Activated naive CD8-positive, alpha-beta T cell treated with anti-CD3 and anti-CD28 coated beads, Interleukin-2, amount 10 ng/mL, durations not matched to agents 7 days and 5 days (primary cell): ENCODE measurements at places on chromosomes 13 and 19. TPM values are rescaled to one million over a fixed set of nuclear protein-coding genes. Genes with fewer than 3 reads are reported as not detected.

GRCh38 chr19:1263188-1263587 is 5.9 kb upstream of the CIRBP start:
- peaks cover 6% of the 10 kb centered on the region for H3K36me3 ChIP-seq
- H3K27ac ChIP-seq, result peak overlapping the region; percentile 85
- H3K4me1 ChIP-seq, result peaks cover 35% of the 10 kb centered on the region
- no peak for DNase-seq

FFAR1 gene
- not detected for total RNA-seq

- no peaks in the 10 kb centered on the region for H3K27me3 ChIP-seq
- H3K4me1 ChIP-seq, result no peaks in the 10 kb centered on the region
- no peak for DNase-seq
- H3K4me3 ChIP-seq, result no peak overlapping the region
- H3K27ac ChIP-seq, result no peak overlapping the region
These were observed 412.5 kb downstream of the OXGR1 start for GRCh38 chr13:96581741-96582140.

- H3K4me3 ChIP-seq, result no peak overlapping the region
- H3K27ac ChIP-seq, result no peak overlapping the region
- no peaks in the 10 kb centered on the region for H3K27me3 ChIP-seq
- peaks cover 3% of the 10 kb centered on the region for H3K4me1 ChIP-seq
- no peak for DNase-seq
- H3K36me3 ChIP-seq, result no peaks in the 10 kb centered on the region
These were observed 11.5 kb downstream of the BEST2 start for GRCh38 chr19:12763100-12763499.

ATP4B gene
- total RNA-seq, result not detected

GRCh38 chr19:18603958-18604819 is 2.4 kb downstream of the CRLF1 start:
- no peaks in the 10 kb centered on the region for H3K36me3 ChIP-seq
- no peak for DNase-seq
- H3K4me3 ChIP-seq, result no peak overlapping the region
- no peak overlapping the region for H3K27ac ChIP-seq
- peaks cover 64% of the 10 kb centered on the region for H3K27me3 ChIP-seq

DNA sequence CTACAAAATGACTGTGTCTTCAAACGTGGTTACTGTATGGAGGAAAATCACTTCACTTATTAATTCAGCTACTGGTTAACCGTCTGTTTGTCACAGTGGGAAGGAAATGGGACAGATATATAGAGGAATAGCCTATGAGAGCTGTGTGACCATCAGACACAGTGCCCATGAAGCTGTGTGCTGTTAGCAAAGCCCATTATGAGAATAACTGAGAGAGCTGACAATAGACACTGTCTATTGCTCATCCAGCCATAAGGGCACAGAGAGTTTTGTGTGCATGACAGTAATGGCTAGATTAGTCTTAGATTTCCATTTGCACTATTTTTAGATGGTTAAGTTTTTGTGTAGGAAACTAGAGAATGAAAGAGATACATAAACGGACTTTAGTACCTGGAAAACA is 64.1 kb upstream of the POSTN start:
- H3K27me3 ChIP-seq, result no peaks in the 10 kb centered on the region
- no peak for DNase-seq
- no peak overlapping the region for H3K27ac ChIP-seq
- no peaks in the 10 kb centered on the region for H3K4me1 ChIP-seq
- H3K36me3 ChIP-seq, result no peaks in the 10 kb centered on the region
- H3K4me3 ChIP-seq, result no peak overlapping the region

GRCh38 chr13:30773561-30773960 is 38.2 kb downstream of the ALOX5AP start:
- H3K27me3 ChIP-seq, result peaks cover 3% of the 10 kb centered on the region
- no peak for DNase-seq

FREM2 gene
- total RNA-seq, result not detected

GRCh38 chr13:82713687-82714405 is 1168.4 kb downstream of the SLITRK1 start:
- no peak overlapping the region for H3K27ac ChIP-seq
- no peak for DNase-seq
- no peak overlapping the region for H3K4me3 ChIP-seq
- H3K36me3 ChIP-seq, result no peaks in the 10 kb centered on the region

DNA sequence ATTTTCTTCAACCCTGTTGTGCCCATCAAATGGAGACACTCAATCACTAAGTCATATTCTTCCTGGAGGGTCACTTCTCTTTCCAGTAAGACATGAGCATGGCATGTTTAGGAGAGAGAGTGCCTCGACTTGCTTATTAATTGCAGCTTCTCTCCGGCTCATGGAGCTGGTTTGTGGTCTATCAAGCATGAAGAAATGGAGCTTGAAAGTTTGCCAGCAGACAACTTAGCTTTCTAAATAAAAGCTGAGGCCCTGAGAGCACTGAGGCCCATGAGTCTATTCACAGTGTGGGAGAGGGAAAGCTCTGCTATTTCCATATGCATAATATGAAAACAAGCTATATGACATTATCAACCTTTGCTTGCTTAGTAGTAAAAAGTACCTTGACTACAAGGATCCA is 378.5 kb downstream of the FGF9 start:
- H3K27me3 ChIP-seq, result no peaks in the 10 kb centered on the region
- no peak overlapping the region for H3K27ac ChIP-seq
- peaks cover 10% of the 10 kb centered on the region for H3K4me1 ChIP-seq

DNA sequence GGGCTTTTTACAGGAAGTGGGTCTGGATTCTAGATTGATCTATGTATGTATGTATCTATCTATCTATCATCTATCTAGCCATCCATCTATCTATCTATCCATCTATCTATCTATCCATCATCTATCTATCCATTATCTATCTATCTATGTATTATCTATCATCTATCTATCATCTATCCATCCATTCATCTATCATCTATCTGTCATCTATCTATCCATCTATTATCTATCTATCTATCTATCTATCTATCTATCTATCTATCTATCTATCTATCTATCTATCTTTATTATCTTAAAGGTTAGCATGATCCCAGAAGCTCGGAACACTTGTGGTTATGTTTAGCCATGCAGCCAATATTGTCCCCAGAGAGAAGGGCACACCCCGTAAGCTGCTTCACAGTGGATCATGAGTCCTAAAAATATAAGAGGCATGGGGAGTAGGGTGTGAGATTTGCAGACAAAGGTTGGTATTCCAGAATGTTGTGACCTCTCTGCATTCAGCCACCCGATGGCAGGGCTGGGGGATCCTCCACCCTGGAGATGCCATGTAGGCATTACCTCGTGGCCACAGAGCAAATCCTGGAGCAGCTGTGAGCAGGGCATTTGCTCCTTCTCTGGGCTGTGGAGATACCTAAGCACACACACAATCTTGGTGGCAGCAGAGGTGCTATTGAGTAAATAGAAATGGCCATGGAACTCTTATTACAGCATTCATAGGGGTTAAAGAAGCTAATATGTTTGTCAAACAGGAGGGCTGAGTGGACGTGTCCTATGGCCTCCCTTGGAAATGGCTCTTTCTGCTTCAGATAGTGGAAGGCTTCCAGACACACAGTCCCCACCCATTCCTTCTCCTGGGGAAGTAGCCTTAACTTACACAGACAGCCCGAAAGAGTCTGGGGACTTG is 310.0 kb upstream of the TSHZ3 start:
- no peak overlapping the region for H3K4me3 ChIP-seq
- DNase-seq, result no peak
- no peaks in the 10 kb centered on the region for H3K36me3 ChIP-seq
- no peaks in the 10 kb centered on the region for H3K4me1 ChIP-seq
- H3K27ac ChIP-seq, result no peak overlapping the region
- peaks cover 2% of the 10 kb centered on the region for H3K27me3 ChIP-seq

HCN2 gene
- total RNA-seq, result 1.2 TPM

GRCh38 chr19:6055013-6055795 is 55.1 kb downstream of the RFX2 start:
- H3K36me3 ChIP-seq, result peaks cover 5% of the 10 kb centered on the region
- peaks cover 3% of the 10 kb centered on the region for H3K4me1 ChIP-seq
- no peak overlapping the region for H3K4me3 ChIP-seq

DNA sequence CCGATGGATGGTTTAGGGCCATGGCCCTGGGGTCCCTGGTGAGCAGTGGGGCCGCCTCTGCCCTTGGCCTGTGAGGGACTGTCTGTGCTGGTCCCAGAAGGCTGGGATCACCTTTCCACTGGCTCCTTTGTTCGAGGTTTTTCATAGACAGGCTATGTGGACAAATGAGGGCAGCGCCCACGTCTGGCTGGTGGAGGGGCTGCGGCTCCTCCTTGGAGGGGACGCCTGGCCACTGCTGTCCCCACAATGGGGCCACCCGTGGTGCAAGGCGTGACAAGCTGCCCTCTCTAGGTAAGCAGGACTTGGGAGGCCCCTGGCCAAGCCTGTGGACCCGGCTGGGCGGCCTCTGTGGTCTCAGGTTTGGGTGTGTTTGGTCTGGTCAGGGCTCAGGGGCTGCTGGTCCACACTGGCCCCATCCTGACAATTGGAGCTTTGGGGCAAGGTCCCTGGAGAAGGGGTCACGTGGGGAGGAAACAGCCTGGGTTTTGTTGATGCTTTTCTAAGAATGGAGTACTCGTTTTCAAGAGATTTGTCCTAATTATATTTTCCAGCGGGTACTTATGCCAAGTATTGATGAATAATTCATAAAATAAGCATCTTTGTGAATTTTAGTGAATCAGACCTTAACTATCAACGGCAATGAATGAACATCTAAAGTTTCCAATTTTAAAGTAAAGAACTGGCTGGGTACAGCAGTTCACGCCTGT is 33.3 kb downstream of the MCF2L start:
- no peak for DNase-seq
- no peak overlapping the region for H3K27ac ChIP-seq
- peaks cover 2% of the 10 kb centered on the region for H3K36me3 ChIP-seq
- H3K27me3 ChIP-seq, result no peaks in the 10 kb centered on the region
- no peak overlapping the region for H3K4me3 ChIP-seq
- H3K4me1 ChIP-seq, result peaks cover 2% of the 10 kb centered on the region

DGKH gene
- total RNA-seq, result 18.9 TPM
